Activated T-cell treated with anti-CD3 and anti-CD28 coated beads, Interleukin-2, amount 50 U/mL, for 72 hours (primary cell): ENCODE measurements at places on chromosomes 16 and 17.
A peak's percentile ranks its signal among the peaks of the same experiment; 100 is the strongest.

- DNase-seq: no peak
Measured at GRCh38 chr17:19986941-19987861, 9.6 kb upstream of the AKAP10 start.

DNA sequence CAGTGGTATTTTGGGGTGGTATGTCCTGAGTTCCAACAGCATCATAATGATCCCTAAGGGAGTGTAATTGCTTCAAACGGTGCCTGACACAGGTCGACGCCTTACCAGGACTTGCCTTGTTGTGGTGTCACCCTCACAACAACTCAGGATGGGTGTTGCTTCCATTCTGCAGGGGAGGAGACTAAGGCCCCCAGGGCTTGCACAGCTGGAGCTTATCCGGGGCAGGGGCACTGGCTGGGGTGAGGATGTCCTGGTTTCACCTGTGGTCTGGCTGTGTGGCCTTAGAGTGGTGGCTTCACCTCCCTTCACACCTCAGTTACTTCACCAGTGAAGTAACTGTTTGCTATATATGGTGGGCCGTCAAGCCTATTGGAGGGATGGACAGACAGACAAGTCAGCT is 23.3 kb downstream of the LLGL2 start:
- DNase-seq: no peak

GRCh38 chr16:68528233-68528632 is 10.9 kb upstream of the ZFP90 start:
- no peak for DNase-seq

- no peak for DNase-seq
Measured at GRCh38 chr17:64038331-64039105, 18.1 kb upstream of the ICAM2 start.

DNA sequence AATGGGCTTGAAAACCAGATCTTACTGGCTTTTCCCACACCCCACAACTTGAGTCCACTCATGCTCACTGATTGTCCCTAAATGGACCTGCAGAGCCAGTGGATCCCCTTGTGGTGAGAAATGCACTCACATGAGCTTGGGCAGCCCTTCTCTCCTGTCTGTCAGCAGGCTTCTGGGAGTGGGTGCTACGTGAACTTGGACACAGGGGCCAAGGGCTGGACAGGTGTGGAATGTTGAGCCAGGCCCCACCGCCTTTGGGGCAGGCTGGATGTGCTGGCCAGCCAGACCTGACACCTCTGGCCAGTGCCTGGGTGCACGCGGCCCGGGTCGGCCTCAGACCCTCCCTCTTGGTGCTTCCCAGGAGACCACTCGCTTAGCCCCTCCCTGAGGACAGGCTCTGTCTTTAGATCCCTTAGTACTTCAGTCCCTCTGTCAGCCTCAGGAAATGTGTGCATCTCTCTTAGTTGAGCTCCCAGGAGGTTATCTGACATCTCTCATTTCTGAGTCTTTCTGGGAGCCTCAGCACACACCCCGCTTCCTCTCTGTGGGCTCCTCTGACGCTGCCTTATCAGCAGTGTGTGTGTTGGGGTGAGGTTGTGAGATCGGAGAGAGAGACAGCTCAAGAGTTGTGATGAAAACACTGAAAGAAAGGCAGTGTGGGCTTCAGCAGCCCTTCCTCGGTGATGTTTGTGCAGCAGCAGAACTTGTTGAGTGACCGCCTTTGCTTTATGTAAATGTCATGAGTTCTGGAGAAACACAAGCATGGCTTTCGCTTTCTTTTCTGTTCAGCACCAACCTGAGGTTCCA is 117.0 kb downstream of the RAB11FIP4 start:
- peak; percentile 79 for DNase-seq

DNA sequence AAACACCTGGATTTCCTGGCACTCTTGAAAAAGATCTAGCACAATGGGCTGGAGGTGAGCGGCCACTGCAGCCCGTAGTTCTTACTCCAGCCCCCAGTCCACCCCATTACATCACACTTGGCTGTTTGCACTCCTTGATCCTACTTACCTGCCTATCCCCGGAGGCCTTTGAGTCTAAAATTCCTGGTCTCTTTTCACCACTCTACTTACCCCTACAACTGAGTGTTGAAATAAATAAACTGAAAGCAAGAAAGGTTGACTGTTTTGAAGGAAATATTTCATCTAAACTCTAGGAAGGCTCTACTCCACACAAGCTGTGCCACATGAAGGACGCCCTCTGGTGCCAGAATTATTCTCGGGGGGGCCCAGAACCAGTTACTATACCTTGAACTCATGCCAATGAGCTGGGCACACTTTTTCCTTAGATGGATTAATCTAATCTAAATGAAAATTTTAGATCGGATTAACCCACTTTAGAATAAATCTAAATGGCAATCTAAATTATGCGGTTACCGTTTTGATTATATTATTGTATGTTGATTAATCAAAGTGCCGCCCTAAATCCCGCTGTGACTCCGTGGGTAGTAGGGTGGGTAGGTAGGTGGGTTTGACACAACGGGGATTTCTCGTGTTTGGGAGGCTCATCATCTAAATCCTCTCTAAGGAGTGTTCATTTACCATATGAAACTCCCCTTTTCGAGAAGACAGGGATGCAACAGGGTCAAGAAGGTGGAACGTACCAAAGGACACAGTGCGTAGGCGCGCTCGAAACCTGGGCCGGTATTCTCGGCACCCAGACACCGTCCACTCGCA is 651 bp upstream of the EIF1 start:
- DNase-seq: peak; percentile 64
